ENCODE measurements at places on chromosomes 13 and 19.

GRCh38 chr13:42924344-42924743 lies 67.7 kb downstream of the EPSTI1 start:
- peak; percentile 79 for DNase-seq

- DNase-seq, result no peak
Observed at GRCh38 chr19:55563261-55563690, 17.4 kb downstream of the ZNF579 start.

DNA sequence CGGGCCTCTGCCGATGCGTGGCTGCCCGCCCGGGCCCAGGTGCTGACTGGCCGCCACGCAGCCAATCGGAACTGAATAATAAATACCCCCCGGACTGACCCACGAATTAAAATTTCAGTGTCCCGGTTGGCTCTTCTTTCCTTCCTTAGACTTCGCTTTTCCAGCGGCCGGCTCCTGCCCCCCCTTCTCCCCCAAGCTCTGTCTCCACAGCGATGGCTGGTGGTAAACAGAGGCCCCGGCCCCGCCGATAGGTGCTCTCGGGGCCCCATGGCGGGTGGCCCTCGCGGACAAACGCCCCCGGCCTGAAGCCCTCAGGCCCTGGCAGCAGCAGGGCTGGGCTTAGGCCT lies 2.6 kb downstream of the ZBTB7A start:
- DNase-seq, result no peak

DNA sequence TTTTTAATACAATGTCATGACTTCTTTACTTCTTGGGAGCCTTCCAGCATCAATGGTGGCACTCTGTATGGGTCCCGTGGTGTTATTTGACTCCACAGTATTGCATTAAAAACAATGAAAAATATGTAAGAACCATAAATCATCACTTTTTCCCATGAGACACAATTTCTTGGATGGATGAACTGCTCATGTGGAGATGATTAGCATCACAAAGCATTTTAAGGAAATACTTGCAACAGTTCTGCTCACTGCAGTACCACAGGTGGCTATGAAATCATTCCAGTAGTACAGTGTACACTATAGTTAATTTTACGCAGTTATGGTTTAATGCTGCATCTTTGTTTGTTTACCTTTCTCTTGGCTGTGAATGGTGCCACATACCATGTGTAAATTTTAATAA lies 37.2 kb upstream of the C1QTNF9B start:
- DNase-seq, result no peak

GRCh38 chr19:44529536-44529935 lies at the start of gene CEACAM20:
Gene CEACAM20, minus strand, starts transcription at chr19:44529675. Its CDS starts 166 bp downstream, at chr19:44529509.
- no peak for DNase-seq

DNA sequence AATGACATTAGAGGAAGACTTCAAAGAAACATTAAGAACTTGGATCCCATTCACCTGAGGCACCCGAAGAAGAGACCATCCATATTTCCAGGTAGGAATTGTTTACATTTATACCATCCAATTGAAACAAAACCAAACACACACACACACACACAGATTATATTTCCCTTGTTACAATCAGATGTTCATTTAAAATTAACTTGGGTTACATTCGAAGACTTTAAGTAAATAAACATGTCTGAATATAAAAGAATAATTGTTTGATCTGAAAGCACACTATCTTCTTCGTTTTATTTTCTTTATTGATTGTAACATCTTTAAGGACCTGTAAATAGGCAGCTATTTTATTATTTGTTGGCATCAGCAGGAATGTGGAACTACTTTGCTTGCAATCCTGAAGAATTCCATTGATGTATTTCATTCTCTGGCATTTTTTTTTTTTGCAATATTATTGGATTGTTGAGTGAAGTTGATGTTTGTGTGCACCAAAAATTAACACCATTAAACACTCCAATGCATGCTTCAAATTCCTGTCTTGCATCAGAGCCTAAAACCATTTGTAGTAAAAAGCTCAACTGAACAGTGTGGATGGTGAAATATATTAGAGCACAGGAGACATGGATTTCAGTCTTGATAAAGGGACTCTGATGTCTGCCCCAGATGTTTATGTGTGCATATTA lies 85.3 kb upstream of the FRY start:
- no peak for DNase-seq

DNA sequence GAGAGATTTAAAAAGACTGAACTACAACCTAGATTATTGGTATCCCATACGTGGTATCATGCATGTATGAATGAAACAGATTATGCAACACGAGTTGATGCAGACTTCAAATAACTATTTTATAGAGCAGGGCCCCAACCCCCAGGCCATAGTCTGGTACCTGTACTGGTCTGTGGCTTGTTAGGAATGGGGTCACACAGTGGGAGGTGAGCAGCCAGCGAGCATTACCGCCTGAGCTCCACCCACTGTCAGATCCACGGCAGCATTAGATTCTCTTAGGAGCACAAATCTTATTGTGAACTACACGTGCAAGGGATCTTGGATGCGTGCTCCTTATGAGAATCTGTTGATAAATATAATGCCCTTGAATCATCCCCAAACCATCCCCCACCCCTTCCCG lies 320.2 kb downstream of the TBC1D4 start:
- DNase-seq, result no peak

DNA sequence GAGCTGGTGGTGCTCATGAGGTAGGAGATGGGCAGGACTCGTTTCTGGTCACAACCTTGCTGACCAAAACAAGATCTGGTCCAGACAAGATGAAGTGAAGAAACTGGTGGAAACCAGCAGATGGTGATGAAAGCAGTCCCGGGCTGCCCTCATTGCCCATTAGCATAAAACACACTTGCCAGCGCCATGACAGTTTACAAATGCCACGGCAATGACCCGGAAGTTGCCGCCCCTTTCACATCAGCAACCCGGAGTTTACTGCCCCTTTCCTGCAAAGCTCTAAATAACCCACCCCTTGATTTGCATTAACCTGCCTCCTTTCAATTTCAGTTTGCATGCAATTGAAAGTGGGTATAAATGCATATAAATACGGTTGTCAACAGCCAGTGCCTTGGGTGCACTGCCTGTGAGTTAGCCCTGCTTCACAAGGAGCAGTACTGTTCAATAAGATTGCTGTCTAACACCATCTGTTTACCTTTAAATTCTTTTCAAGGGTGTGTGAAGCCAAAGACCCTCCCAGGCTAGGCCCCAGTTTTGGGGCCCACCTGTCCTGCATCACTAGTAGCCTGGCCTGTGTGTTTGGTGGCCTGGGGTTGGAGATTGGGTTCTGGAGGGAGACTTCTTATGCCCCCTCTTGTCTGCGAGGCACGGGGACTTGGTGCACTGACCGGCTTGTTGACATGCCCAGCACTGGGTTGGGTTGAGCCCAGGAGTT lies 38.8 kb downstream of the CHST8 start:
- no peak for DNase-seq

GRCh38 chr13:81275666-81276258 lies 934.8 kb upstream of the SPRY2 start:
- no peak for DNase-seq

DNA sequence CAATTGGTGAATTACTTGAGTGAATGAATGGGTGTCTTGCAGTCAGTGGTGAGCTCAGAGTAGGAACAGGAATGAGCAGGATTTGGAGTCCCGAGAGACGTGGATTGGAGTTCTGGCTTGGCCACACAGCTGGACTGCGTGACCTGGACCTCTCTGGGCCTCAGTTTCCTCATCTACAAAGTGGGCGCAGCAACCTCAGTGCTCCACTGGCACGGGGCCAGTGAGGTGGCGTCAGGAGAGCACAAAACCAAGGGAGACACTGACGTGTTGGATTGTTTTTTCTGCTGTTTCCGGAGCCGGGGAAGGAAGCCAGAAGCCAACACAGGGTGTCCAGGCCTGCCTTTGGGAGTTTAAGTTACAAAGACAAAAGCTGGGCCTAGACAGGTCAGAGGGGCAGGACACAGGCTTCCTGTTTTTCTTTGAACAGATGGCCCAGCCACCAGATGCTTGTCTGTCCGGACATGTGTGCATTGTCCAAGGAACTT lies 6.5 kb upstream of the DOCK6 start:
- no peak for DNase-seq

- DNase-seq, result no peak
Observed at GRCh38 chr13:114320065-114320464, 5.8 kb downstream of the CHAMP1 start.

GRCh38 chr19:8681345-8682029 lies 17.1 kb downstream of the ACTL9 start:
- DNase-seq, result no peak

Data from NCI-H2171 treated with DMSO at 0.1 percent for 48 hours (cell line).